ENCODE measurements at places on chromosomes 4 and X.

DNA sequence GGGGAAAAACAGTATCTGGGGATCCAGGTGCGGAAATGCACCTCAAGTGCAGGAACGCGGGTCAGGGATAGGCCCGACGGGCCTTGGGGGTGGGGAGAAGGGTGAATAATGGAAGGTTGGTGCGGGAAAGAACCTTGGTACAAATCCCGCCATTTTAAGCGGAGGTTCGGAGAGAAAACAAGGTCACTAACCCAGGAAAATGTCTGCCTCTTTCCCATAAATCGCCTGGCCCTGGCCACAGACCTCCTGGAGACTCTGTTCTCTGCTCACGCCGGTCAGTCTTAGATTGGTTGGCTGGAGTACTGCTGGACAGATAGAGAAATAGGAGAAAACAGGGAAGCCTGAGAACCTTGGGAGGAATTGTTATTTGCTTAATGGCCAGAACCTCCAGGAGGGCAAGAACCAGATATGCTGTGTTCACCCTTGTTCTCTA is 897 bp upstream of the FBXL5 start:
- DNase-seq: peak; percentile 49

DNA sequence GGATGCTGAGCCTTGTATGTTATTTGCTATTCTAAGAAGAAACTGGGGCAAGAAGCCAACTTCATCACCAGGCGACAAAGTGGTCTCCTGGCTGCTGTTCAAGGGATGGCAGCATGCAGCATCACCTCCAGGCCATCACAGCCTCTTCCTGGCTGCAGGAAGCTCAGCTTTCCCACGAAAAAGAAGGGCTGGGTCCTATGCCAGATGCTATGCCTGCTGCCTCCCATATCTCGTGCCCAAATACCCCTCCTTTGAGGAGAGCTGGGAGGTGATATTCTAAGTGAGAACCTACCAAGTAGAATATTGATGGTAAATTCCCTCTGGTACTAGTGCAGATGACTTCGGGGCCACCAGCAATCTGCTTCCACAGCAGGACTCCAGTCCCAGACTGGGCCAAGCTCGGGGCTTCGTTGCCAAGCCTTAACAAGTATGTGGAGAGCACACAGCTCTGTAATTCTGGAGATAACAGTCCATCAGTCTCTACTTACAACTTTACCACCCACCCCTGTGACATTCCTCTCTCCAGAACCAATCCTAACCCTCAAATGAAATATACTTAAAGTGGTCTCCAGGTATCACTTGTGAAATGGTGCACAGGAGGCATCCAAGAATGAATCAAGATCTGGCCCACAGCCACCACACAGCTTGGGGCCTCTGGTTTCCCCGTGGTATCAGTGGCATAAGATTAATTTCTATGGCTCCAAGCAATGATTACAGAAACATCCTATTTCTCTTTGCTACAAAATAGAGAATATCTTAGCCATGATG is 149.3 kb downstream of the PALLD start:
- DNase-seq: peak; percentile 13

GRCh38 chrX:2183193-2183725 is 317.5 kb downstream of the DHRSX start:
- DNase-seq: no peak

DNA sequence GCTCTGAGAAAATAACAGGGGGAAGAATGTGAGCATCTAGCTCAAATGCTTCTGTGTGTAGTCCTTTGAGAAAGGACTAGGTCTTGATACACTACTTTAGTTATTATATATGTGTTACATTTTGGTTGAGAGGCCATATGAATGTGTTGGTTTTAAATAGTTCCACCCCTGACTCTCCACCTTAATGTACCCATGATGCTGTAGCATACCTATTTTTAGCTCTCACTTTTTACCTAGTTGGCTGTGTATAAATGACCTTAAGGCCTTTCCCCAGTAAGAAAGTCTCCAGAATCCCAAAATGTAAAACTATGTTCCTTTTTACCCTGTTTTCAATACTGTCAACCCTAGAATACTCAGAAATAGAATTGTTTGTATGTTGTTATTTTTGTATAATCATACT is 20.0 kb upstream of the NPNT start:
- DNase-seq: no peak

- no peak for DNase-seq
Observed at GRCh38 chr4:182624281-182624680, 292.9 kb downstream of the DCTD start.

DNA sequence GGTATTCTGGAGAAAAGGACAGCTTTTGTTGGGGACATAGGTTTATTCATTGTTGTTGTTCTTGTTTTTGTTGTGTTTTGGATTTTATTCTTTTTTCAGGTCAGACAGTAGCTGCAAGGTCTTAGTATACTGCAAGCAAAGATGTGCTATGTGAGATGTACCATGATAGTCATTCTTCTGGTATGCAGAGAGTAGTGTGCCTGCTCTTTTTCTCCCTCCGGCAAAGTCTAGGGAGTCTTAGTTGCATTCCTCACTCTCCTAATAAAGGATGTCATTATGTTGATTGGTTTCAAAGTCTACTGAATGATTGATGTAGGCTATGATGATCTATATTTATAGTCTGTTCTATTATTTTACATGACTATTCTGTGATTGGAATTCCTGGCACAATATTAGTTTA is 119.9 kb upstream of the POF1B start:
- DNase-seq: no peak

DNA sequence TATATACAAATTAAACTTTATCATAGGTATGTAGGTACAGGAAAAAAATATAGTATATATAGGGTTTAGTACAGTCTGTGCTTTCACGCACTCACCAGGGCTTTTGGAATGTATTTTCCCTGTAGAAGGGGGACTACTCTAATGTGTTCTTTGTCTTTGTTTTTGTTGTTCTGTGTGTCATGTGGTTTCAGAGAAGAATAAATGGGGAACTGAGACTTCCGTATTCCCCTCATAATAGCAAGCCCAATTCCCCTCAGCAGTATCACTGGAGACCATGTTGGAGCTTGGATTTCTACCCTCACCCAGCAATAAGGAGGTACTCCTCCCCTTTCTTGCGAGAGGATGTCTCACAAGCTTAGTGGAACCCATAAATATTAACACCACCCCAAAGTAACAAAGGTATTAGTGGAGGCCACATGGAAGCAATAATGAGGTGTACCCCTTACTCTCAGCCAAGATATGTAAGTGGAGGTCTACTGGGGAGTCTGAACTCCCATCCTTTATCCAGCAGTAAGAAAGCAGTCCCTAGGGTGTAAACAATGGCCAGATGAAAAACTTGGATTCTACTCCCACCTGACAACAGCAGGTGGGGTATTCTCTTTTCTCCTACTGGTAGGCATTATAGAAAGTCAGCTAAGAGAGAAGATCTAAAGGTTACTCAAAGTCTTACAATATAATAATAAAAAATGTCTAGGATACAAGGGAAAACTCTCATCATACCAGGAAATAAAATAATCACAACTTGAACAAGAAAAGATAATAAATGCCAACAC is 805.4 kb upstream of the GALNTL6 start:
- no peak for DNase-seq

- no peak for DNase-seq
Observed at GRCh38 chr4:48939785-48940184, 33.2 kb upstream of the OCIAD2 start.

DNA sequence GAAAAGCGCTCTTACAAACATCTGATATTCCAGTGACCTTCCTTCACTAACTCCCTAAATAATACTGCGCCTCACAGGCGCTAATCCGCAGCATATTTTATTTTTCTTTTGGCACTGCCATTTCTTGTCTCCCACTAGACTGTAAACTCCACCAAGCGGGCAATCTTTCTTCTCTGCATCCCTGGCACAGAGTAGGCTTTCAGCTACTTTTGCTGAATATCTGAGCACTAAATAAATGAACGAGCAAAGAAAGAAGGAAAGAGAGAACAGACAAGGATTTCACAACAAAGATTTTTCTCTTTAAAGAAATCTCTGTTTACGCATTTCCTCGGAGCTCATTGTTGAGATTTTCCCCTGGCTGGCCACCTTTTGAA is 12.7 kb downstream of the NKX3-2 start:
- DNase-seq: no peak

GRCh38 chr4:98682719-98683118 is 24.3 kb upstream of the TSPAN5 start:
- DNase-seq: no peak

DNA sequence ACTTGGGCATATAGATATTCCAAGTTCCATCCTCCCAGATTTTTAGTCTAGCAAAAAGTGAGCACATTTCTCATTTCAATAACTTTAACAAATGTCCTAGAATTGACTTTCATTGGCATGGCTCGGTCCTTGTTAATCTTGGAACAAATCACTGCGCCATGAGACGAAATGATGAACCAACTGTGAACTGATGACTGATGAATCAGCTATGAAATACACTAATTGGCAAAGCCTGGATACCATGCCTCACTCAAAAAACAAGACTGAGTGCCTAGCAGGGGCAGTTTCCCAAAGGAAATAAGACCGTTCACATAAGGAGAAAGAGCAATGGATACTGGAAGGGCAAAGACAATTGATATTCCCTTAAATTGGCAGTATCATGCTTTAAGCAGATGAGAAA is 248.6 kb upstream of the VEGFC start:
- no peak for DNase-seq

DNA sequence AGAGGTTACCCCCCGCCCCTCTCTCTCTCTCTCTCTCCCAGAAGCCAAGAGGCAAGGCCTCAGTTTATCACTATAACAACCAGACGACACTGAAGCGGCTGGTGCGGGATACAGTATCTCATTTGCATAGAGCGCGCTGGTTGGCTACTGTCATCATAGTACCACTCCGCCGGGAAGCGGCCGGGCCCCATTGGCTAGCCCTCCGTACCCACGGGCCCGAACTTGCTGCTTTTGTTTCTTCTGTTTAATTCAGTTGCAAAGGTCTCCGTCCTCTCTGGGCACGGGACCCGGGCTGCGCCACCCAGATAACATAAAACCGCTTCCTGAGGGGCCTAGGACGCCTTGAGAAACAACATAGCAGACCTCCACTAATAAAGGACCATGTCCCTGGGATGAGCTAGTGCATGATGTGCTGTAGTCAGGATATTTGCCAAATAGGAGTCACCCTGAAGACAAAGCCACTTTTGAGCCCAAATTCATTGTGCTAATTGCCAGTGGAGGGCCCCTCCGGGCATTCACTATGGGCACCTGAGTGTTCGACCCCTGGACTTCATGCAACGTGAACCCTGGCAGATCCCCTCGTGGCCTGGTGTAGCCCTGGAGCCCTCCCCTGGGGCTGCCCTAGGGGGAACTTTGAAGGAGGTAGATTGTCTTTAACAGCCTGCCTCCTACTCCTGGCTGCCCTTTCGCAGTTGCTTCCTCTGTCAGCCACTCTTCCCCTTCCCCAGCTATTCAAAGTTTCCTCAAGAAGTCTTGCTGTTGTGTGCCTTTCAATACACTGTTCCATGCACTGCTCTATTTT is at the start of gene PCYT1B:
Gene PCYT1B (minus strand): TSS at position 91 of the 802 bp plus-strand sequence. CDS start 242 bp downstream, outside the sequence.
- peak; percentile 90 for DNase-seq

- no peak for DNase-seq
Observed at GRCh38 chr4:65502131-65502701, 168.1 kb downstream of the EPHA5 start.

DNA sequence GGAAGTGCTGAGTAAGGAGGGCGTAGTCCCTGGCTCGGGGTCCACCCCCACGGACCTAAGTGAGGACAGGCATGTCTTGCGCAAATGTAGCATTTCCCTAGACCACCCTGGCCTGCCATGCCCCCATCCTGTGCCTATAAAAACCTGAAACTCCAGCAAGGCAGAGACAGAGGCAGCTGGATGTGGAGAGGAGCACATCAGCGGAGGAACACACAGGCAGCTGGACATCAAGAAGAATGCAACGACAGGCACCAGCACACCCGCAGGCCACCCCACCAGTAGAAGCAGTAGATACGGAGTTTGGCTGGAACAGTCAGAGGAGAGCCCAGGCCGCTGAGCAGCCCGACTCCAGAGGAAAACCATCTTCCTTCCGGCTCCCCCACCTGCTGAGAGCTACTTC is 345.9 kb downstream of the FSTL5 start:
- DNase-seq: no peak

DNA sequence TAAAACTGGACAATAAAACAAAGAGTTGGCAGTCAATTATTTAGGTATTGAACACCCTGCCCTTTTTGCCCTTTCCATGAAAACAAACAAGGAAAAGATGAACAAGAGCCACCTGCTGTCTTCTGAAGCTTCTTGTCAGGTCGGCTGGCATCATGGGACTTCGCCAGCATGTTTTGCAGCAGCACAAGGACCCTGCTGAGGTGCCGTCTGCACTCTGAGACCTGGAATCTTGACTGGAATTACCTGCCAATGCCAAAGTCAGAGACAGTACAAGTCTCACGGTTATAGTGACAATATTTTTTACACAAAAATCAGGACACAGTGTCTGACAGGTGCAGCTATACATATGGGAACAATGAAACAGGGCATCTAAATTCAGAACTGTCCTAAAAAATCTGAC is 284.5 kb downstream of the GASK1B start:
- no peak for DNase-seq

GRCh38 chrX:74453178-74453577 is 31.9 kb downstream of the SLC16A2 start:
- no peak for DNase-seq

DNA sequence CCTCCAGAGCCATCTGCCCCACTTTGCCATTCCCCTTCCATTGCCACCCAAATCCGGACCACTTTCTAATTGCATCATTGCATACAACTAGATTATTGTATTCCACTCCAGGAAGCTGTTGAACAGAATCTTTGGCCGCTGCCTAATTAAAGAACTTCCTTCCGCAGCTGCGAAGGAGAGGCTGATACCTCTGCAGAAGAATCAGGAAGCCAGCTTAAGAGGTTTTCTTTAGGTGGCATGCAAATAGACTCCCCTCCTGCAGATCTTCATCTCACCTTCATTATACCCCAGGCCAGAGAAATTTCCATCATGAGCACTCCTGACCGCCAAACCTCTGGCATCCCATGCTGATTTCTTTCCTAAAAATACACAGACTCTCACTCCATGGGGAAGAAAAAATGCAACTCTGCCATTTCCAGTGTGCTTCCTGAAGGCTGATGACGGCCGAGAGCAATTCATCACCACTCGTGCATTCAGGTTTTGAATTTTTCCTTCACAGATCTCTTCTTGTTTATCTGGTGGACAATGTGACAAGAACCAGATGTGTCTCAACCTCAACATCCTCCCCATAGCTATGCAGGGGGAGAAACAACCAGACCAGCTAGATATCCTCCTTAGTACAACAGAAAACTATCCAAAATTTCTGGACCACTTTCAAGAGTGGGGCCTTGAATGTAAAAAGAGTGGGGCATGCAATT is 31.2 kb downstream of the LGI2 start:
- DNase-seq: no peak

DNA sequence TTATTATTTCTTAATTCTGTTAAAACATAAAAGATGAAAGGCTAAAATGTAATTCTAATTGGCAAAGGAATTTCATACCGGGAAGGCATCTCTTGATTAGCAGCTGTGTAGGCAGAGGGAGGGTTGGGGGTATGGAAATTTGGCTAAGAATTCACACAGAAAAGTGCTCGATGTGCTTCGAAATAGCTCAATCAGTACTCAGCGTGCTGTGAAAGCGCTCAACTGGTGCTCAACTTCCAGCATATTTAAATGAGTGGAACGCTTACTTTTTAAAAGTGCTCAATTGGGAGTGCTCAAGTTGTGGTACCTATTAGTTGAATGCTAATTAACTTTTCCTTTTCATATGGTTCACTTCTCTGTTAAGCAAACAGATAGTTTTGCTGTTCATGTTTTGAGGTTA is 695.9 kb upstream of the ATOH1 start:
- no peak for DNase-seq

Measured in NCI-H345 (cell line).